ENCODE measurements at places on chromosomes 12 and 14.
A peak's percentile ranks its signal among the peaks of the same experiment; 100 is the strongest.

GRCh38 chr12:92827836-92828431, 101.2 kb downstream of the EEA1 start:
- peak; percentile 25 for DNase-seq

DNA sequence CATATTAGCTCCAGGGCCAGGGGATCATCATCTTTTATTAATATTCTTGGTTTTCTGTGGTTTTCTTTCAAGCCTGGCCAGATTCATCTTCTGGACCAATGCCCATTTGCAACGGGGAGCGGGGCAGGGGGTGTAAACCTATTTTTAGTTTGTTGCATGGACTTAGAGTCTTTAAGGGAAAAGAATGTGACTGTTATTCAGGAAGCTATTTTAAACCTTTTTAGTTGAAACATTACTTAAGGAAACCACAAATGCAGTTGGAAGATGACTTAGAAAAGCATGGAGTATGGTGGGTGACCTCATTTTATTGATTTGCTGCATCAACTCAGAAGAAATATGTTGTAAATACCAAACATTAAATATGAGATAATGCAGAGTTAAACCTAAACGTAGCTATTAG, 368.4 kb upstream of the E2F7 start:
- no peak for DNase-seq

DNA sequence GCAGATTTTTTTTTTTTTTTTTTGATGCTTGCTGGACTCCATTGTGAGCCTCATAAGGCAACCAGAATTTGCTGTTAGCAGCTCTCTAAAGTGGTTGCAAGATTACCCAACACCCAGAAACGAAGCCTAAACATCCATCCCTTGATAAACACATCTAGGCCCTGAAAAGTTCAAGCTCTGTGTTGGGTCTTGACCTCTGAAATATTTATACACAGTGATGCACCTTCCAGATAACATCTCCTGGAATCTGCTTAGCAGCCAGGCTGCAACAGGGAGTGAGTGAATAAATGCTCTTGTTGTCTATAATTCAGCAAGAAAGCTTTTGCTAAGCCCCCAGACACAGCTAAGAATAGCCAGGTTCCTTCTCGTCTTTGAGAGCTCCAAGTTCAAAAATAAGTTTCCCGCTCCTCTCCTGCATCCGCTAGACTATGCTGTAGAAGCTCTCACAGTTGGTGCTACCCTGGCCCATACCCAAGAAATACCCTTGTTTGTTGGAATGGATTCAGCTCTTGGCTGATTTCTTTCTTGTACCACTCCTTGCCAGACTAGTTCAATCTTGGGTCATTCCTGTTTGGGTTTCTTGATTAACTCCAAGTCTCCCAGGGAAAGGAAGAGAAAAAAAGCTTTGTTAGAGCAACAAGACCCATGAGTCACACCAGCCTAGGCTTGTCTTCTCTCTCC, 610.6 kb upstream of the TBX3 start:
- DNase-seq, result no peak

DNA sequence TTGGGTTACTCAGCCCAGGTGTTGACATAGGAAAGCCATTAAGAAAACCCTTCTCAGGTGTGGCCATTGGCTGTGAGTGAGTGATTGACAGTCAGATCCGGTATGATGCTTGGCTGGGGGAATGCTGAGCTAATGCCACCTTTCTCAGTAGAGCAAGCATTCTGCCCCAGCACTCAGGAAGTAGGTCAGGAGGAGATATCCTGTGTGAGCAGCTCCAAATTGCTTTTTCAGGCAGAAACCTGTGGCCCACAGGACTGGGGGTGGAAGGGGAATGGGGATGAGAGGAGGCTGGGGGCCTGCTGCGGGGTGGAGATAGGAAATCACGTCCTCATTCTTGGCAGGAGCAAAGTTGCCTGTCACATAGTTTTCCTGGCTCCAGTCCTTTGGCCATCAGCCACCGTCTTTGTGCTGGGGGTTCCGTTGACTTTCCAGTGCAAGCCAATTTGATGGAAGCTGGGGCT, 55.7 kb downstream of the NINJ2 start:
- no peak for DNase-seq

- no peak for DNase-seq
Measured at GRCh38 chr14:23174296-23175184, 8.9 kb downstream of the SLC7A8 start.

- DNase-seq, result no peak
Measured at GRCh38 chr12:17296882-17297281, 690.9 kb upstream of the LMO3 start.

DNA sequence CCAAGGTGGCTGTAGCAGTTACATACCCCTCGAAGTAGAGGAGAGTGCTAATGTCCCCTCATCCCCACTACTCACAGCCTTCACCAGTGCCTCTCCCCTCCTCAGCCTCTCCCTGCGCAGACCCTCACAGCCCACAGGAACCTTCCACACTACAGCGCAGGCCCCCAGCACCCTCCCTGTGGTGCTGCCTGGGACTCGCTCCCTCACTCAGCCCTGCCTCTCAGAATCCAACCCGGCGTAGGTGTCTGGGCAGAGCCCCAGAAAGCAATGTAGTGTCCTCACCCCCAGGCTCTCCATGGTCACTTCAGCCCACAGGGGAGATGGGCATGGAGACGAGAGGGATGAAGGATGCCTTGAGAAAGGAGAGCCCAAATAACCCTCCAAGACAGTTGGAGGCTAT, 10.9 kb upstream of the ZNF740 start:
- DNase-seq, result no peak

DNA sequence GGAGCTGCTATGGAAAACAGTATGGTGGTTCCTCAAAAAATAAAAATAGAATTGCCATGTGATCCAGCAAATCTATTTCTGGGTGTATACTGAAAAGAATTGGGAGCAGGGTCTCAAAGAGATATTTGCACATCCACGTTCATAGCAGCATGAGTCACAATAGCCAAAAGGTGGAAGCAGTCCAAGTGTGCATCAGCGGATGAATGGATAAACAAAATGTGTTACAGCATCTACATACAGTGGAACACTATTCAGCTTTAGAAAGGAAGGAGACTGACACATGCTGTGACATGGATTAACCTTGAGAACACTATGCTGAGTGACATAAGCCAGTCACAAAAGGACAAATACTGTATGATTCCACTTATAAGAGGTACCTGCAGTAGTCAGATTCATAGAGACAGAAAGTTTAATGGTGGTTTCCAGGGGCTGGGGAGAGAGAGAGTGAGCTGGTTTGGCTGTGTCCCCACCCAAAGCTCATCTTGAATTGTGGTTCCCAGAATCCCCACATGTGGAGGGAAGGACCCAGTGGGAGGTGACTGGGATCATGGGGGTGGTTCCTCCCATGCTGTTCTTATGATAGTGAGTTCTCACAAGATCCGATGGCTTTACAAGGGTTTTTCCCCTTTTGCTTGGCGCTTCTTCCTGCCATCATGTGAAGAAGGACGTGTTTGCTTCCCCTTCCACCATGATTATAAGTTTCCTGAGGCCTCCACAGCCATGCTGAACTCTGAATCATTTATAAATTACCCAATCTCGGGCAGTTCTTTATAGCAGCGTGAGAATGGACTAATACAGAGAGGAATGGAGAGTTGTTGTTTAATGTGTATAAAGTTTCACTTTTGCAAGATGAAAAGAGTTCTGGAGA, 17.6 kb upstream of the TBC1D30 start:
- DNase-seq, result no peak

DNA sequence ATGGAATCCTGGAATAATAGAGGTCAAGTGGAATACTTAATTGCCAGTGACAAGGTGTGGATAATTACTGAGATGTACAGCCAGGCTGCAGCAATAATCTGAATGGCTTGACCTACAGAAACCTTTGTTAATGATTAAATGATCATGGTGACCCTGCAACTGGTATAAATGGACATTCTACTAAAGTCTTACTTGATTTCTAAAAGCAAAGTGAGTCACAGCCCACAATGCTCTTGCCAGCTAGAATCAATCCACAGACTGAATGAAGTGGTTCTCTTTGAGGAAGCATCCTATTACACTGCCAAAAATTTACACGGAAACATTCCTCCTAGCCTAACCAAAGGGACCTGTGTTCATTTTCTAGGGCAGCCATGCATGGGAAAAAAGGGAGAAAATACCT, 518.5 kb downstream of the SOX5 start:
- no peak for DNase-seq

DNA sequence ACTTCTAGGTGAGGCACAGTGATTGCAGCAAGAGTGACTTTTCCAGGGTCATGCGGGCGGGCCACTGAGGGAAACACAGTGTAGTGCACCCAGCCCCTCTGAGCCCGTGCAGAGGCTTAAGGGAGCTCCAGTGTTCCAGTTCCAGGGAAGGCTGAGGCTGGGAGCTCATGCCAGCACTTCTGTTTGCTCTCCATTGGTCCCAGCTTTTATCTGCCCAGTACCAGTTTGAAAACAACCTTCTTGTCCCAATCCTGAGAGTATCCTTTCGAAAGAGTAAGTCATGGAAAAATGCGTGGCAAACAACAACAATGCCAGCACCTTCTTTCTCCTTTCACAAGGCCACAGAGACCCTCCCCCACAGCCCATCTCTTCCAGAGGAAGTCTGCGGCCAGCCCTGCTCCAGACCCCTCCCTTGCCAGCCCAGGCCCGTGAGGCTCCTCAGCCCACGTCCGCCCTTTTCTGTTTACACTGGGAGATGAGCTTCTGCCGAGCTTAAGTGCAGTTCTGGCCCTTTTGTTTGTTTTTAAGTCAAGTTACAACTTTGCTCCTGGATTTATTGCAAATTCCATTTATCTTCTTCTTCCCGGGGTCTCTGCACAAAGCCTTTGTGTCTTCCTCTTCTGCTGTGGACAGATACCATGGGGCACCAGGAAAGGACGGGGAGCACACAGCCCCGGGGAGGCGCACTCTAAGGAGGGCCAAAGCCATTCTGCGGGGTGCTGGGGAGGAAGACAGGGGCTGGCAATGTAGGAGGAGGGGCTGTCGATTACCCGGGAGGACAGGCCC, 185.6 kb downstream of the ZFP36L1 start:
- DNase-seq, result no peak

GRCh38 chr12:42474391-42474790, 115.2 kb downstream of the PRICKLE1 start:
- no peak for DNase-seq

DNA sequence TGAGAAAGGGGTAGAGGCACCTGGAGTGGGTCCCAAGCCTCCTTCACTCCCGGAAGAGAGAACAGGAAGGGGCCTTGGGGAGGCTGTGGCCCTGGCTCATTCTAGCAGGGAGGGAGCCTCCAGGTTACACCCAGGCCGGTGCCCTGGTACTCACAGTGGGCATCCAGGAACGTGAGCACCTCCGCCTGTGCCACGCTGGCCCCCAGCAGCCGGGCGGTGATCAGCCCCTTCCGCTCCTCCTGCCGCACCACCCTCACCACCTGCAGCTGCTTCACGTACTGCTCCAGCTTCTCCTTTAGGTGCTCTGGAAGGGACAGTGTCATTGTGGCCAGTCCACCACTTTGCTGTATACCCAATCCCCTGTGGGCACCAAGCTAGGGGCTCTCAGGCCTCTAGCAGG, 18.8 kb upstream of the CELA1 start:
- no peak for DNase-seq

GRCh38 chr14:103846543-103847450, 578 bp downstream of the PPP1R13B start:
- peak; percentile 24 for DNase-seq

- no peak for DNase-seq
Measured at GRCh38 chr12:6372403-6373003, 2.9 kb downstream of the SCNN1A start.

- DNase-seq, result no peak
Measured at GRCh38 chr14:99576761-99577705, 27.0 kb downstream of the CCDC85C start.

GRCh38 chr14:57818511-57818910, 47.4 kb downstream of the SLC35F4 start:
- no peak for DNase-seq

GRCh38 chr12:58285551-58285950, 344.2 kb downstream of the ATP23 start:
- no peak for DNase-seq

- no peak for DNase-seq
Measured at GRCh38 chr14:103393676-103394626, 8.7 kb downstream of the MARK3 start.

DNA sequence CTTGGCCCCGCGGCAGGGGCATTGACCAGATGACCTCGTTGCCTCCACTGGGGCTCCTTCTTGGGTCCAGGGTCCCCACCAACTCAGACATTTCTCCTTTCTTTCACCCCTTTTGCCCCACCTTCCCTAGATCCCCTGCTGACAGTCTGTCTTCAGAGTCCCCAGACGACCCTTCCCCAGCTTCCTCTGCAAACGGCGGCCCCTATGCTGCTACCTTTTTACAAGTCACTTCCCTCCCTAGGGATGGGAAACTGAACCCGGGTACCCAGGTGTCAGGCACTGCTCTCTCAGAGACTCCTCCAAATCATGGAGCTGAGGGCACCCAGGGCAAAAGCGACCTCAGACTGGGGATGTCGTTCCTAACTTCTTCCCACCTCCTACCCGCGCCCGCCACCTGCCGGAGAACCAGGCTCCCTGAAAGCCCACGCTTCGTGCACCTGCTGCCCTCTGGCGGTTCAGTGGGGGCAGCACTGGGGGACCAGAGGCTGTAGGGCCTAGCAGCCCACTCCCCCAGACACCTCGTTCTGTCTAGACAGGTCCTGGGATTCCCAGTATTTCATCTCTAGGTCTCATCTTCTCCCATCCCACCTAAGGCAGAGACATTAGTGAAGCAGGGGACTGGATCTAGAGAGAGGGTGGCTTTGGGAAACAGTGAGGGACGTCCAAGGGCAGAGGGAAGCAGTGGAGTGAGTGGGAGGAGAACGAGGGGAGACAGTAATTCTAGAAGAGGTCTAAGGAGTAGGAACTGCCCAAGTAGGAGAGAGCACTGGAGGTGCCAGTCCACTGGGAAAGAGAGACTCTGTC, 4.9 kb downstream of the ZNF385A start:
- DNase-seq, result peak; percentile 86

- DNase-seq, result no peak
Measured at GRCh38 chr12:89058402-89058801, 293.9 kb downstream of the DUSP6 start.

DNA sequence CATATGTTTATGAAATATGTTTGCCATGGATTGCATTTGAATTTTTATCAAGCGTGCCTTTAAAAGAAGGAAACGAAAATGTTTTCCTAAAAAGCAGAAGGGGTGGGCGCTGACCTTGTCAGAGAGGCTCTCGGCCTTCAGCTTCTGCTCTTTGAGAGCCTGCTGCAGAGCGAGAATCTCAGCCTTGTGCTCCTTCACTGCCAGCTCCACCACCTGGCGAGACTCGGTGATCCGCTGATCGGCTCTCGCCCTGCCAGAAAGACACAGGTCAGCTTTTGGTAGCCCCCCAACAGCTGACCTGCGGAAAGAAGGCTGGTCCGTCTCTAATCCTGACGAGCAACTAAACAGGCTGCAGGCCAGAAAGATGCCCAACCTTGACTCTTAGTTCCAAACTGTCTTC, 62.4 kb downstream of the PRKAB1 start:
- no peak for DNase-seq

DNA sequence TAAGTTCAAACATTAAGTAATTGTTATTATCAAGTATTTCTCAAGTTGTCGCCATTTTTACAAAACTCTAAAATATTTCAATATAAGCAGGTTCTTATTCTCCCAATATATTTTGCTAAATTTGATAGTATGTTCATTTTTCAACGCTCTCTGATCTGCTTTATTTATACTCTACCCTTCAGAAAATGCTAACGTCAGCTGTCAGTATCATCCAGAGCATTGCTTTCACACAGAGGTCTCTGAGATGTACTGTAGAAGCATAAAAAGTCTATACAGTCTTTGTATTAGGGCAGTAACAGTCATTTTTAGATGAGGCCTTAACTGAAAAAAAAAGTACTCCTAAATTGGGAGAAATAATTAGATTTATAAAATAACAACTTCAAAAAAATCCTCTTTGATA, 533.1 kb upstream of the LRFN5 start:
- DNase-seq, result no peak

- no peak for DNase-seq
Measured at GRCh38 chr14:49014476-49014875, 571.7 kb downstream of the RPS29 start.

All from CD4-positive, alpha-beta T cell treated with Interleukin-15 for 1 hour (primary cell).